ENCODE measurements at places on chromosomes 1 and 21.

- DNase-seq = peak; percentile 58
Observed at GRCh38 chr1:157157501-157158190, 19.5 kb upstream of the ETV3 start.

GRCh38 chr1:85943945-85944344 is 212.6 kb downstream of the COL24A1 start:
- DNase-seq = no peak

DNA sequence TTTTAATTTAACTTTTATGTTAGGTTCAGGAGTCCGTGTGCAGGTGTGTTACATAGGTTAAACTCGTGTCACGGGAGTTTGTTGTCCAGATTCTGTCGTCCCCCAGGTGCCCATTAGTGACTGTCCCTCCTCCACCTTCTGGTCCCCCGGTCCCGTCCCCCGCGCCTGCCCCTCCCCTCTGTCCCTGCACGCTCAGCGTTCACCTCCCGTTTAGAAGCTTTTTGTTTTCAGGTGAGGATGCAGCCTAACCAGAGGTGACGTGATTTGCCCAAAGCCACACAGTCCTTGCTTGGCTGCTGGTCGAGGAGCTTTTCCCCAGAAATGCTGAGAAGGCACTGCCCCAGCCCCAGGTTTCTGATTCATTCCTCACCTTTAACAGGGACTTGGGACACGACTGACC is 844 bp downstream of the C1orf146 start:
- DNase-seq = peak; percentile 53

- no peak for DNase-seq
Observed at GRCh38 chr1:40300249-40300567, 16.9 kb downstream of the COL9A2 start.

DNA sequence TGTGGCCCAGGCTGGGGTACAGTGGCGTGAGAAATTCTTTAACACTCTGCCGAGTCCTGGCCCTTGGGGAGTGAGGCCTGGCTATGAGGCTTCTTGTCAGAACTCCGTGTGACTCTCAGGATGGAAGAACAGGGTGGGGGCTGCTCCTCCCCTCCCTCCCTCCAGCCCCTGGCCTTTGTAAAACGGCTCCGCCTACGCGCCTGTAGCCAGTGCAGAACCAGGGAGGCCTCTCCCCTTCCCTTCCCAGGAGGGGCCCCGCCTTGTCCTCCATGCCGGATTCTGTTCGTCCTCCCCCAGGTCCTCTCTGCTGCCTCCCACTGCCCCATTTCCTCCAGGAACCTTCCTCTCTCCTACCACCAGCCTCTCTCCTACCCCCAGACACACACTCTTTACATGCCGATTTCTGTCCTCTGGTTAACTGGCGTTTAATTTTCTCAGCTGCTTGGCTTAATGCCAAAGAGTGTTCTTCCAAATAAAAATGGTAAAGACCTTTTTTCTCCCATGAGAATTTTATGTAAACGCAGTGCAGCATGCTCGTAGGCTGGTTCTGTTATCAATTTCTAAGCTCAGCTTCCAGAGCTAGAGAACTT is 21.0 kb downstream of the PDE9A start:
- DNase-seq = peak; percentile 82

- no peak for DNase-seq
Observed at GRCh38 chr1:77972080-77972479, 6.8 kb downstream of the FUBP1 start.

- no peak for DNase-seq
Observed at GRCh38 chr1:187517546-187517945, 688.8 kb downstream of the PLA2G4A start.

- no peak for DNase-seq
Observed at GRCh38 chr1:213987927-213988506, at the start of gene PROX1. PROX1 (plus strand) TSS chr1:213987973; CDS start chr1:213996536, 8,563 bp downstream.

- DNase-seq = no peak
Observed at GRCh38 chr1:218025454-218025853, 259.6 kb upstream of the RRP15 start.

DNA sequence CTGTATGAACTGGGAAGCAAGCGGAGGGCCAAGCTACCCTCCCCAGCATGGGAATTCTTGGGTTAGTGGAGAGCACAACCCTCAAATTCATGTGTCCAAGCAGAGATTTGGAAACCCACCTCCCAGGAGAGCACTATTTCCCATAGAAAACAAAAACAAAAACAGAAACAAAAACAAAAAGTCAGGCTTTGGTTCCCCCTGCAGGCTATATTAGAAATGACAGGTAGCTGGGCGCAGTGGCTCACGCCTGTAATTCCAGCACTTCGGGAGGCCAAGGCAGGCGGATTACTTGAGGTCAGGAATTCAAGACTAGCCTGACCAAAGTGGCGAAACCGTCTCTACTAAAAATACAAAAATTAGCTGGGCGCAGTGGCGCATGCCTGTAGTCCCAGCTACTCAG is 10.8 kb downstream of the MINDY1 start:
- DNase-seq = peak; percentile 86

Data from endodermal cell (in vitro differentiated cells).